Upper lobe of left lung (tissue), 6 donors: ENCODE measurements at places on chromosomes 5 and 9. TPM values are rescaled to one million over a fixed set of nuclear protein-coding genes. Genes with fewer than 3 reads are reported as not detected.
A peak's percentile ranks its signal among the peaks of the same experiment; 100 is the strongest.

DNA sequence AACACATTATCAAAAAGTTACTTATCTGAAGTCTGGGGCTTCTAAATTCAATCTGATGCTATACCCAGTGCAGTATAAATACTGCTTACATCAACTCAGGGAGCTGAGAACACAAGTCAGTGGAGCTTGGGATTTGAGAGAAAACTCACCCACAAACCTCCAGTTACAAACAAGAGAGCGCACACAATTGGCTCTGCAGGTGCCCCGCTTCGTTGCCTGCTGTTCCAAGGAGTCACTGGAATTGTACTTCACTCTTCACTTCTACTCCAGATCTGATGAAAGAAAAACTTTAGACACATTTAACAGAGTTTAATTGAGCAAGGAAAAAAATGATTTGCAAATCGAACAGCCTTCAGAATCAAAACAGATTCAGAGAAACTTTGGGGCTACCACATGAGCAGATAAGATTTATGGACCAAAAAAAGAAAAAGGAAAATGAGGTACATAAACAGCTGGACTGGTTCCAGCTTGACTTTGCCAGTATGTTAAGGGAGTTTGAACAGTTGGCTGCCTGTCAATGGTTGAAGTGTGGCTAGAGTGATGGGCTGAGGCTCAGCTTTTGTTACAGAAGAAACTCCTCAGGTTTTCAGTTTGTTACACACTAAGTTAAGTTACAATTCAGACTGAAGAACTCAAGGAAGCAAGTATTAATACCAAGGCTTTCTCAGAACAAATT is 156.6 kb downstream of the AOPEP start:
- no peaks in the 10 kb centered on the region for H3K36me3 ChIP-seq
- H3K4me3 ChIP-seq, result no peak overlapping the region
- peaks cover 29% of the 10 kb centered on the region for H3K4me1 ChIP-seq
- no peak for DNase-seq
- peak overlapping the region; percentile 61 for H3K27ac ChIP-seq
- no peaks in the 10 kb centered on the region for H3K27me3 ChIP-seq

GRCh38 chr9:76294301-76294700 is 99.9 kb downstream of the RFK start:
- H3K27me3 ChIP-seq, result no peaks in the 10 kb centered on the region
- no peak overlapping the region for H3K27ac ChIP-seq
- no peak overlapping the region for H3K4me3 ChIP-seq

DNA sequence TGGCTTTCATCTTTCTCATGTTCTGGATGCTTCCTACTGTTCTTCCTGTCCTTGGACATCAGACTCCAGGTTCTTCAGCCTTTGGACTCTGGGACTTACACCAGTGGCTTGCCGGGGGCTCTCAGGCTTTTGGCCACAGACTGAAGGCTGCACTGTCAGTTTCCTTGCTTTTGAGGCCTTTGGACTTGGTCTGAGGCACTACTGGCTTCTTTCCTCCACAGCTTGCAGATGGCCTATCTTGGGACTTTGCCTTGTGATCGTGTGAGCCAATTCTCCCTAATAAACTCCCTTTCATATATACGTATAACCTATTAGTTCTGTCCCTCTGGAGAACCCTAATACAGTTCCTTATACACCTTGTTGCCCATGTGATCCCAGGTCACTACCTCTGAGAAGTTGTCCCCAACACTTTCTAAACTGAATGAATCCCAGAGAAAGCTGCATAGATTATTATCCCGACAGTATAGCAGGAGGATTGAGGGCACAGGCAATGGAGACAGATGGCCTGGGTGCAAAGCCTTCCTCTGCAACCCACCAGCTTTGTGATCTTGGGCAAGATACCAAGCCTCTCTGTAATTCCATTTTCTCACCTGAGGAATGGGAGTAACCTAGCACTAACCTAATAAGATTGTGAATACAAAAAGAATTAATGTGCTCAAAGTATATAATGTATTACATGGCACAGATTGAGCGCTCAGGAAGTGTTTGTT is 449.6 kb upstream of the BRINP1 start:
- no peak for DNase-seq
- H3K36me3 ChIP-seq, result no peaks in the 10 kb centered on the region
- H3K4me3 ChIP-seq, result no peak overlapping the region
- no peak overlapping the region for H3K27ac ChIP-seq
- no peaks in the 10 kb centered on the region for H3K27me3 ChIP-seq
- no peaks in the 10 kb centered on the region for H3K4me1 ChIP-seq

DNA sequence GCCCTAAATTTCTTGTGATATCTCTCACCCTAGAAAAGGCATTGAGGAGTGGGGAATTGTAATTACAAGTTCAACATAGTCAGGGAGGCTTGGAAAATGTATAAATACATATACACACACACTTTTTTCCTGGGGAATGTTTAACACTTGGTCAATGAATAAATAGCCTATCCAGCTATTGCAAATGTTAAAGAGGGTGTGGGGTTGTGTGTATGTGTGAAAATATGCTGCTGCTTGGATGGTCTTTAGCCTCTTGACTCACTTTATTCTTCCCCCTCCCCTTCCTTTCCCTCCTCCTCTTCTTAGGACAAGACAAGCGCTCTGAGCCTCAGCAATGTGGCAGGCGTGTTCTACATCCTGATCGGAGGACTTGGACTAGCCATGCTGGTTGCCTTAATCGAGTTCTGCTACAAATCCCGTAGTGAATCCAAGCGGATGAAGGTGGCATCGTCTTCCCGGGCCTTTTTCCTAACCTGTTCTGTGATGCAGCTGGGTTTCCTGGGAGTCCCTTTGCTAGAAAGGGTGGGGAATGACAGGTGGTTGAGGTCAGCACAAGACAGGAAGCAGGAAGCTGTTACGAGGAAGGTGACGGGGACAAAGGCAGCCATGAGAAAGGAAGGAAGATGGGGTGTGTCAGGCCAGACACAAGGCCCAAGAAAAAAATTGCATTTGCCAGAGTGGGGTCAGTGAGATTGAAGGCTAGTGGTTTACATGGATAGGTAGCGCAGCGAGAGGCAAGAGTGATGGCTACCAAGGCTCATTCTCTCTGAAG is 236.5 kb downstream of the FAM114A2 start:
- no peaks in the 10 kb centered on the region for H3K36me3 ChIP-seq
- no peaks in the 10 kb centered on the region for H3K27me3 ChIP-seq
- no peak overlapping the region for H3K4me3 ChIP-seq
- no peaks in the 10 kb centered on the region for H3K4me1 ChIP-seq

DNA sequence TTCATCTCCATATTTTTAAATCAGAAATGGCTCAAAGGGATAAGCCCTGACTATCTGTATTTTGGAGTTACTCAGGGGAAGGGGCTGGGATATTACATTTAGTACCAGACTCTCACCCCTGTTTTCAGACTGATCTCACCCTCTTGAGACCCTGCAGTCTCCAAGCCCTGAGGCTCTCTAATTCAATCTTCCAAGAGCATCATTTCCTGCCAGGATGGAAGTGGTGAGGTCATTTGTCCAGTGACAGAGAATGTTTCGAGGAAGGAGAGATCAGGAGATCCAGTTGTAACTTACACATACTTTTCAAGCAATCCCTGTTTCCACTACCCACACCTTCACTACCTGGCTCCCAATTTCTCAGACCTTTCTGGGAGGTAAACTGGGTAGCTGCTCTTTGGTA is 295.5 kb upstream of the EFNA5 start:
- no peak overlapping the region for H3K4me3 ChIP-seq
- H3K4me1 ChIP-seq, result no peaks in the 10 kb centered on the region
- no peak for DNase-seq
- H3K27me3 ChIP-seq, result no peaks in the 10 kb centered on the region
- no peak overlapping the region for H3K27ac ChIP-seq

DNA sequence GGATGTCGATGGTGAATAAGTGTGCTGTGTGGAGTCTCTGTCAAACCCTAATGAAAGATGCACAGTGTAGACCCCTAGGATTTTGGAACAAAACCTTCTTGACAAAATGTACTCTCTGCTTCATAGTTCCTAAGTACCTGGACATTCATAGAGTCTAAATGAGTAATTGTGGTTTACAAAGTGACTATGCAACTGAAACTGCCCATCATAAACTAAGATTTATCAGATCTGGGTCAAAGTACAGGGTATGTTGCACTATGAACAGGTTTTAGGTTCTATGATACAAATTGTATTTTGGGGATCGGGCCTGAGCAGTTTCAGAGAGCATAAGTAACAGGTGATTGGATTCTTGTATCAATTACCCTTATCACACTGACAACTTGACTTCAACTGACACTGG is 79.4 kb downstream of the LURAP1L start:
- H3K27ac ChIP-seq, result no peak overlapping the region
- no peak for DNase-seq
- H3K4me1 ChIP-seq, result no peaks in the 10 kb centered on the region
- H3K27me3 ChIP-seq, result no peaks in the 10 kb centered on the region

GRCh38 chr9:32251539-32251938 is 132.9 kb upstream of the ACO1 start:
- H3K4me3 ChIP-seq, result no peak overlapping the region
- no peaks in the 10 kb centered on the region for H3K36me3 ChIP-seq
- H3K4me1 ChIP-seq, result no peaks in the 10 kb centered on the region
- peak; percentile 25 for DNase-seq
- H3K27me3 ChIP-seq, result no peaks in the 10 kb centered on the region

DNA sequence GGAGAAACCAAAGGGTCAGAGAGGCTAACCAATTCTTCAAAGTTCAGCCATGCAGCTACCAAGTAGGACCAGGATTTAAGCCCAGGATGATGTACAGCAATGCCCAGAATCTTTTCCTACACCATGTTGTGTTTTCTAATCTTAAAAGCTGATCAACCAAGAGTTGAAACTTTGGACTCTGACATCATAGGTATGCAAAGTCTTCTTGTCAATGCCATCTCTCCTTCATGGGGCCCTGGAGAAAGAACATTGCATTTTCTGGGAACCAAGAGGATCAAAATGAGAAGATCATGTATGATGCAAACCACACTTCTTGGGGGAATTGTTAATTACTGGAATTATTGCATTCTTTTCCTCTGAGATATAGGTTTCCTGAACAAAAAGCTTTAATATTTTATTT is 54.4 kb upstream of the XPA start:
- no peaks in the 10 kb centered on the region for H3K36me3 ChIP-seq
- H3K4me1 ChIP-seq, result no peaks in the 10 kb centered on the region
- H3K27ac ChIP-seq, result no peak overlapping the region
- DNase-seq, result no peak
- H3K27me3 ChIP-seq, result no peaks in the 10 kb centered on the region

- H3K4me1 ChIP-seq, result peaks cover 4% of the 10 kb centered on the region
- no peak overlapping the region for H3K4me3 ChIP-seq
- no peaks in the 10 kb centered on the region for H3K36me3 ChIP-seq
Measured at GRCh38 chr9:109328978-109329637, 8.2 kb upstream of the EPB41L4B start.

- no peaks in the 10 kb centered on the region for H3K4me1 ChIP-seq
- H3K27ac ChIP-seq, result no peak overlapping the region
- H3K4me3 ChIP-seq, result no peak overlapping the region
- H3K27me3 ChIP-seq, result no peaks in the 10 kb centered on the region
- DNase-seq, result no peak
Measured at GRCh38 chr9:94663140-94663539, 23.8 kb upstream of the FBP1 start.

DNA sequence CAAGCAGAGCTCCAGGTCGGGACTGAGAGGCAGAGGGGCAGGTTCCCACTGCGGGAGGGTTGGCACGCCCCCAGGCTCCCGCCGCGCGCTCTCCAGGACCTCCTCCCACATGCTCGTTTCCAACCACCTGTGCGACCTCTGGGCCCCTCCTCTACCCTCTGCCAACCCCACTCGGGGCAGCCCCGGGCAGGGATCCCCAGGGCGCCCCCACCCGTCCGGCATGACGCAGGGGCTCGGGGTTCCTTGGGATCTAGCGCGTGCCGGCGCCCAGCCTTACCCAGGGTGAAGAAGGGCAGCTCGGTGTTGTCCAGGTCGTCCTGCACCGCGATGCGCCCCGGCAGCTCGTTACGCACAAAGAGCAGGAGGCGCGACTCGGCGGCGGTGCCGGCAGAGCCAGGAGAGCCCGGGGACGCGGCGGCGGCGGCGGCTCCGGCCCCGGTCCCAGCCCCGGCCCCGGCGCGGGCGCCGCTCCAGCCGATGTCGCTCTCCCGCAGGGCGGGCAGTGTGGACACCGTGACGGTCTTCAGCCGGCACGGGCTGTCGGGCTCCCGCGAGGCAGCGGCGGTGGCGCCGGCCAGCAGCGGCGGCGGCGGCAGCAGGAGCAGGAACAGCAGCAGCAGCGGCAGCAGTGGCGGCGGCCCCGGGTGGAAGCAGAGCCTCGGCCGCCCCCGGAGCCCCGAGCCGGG is 494 bp downstream of the ASTN2 start:
- no peaks in the 10 kb centered on the region for H3K36me3 ChIP-seq
- peaks cover 13% of the 10 kb centered on the region for H3K4me1 ChIP-seq
- H3K27ac ChIP-seq, result no peak overlapping the region
- no peak for DNase-seq

- H3K4me1 ChIP-seq, result no peaks in the 10 kb centered on the region
- DNase-seq, result no peak
- H3K27ac ChIP-seq, result no peak overlapping the region
Measured at GRCh38 chr9:100150214-100150613, 51.2 kb downstream of the INVS start.

- H3K27ac ChIP-seq, result no peak overlapping the region
- no peak for DNase-seq
- no peaks in the 10 kb centered on the region for H3K27me3 ChIP-seq
- no peaks in the 10 kb centered on the region for H3K4me1 ChIP-seq
- H3K36me3 ChIP-seq, result no peaks in the 10 kb centered on the region
Measured at GRCh38 chr5:144971108-144971850, 800.6 kb downstream of the KCTD16 start.

- no peaks in the 10 kb centered on the region for H3K36me3 ChIP-seq
- no peak for DNase-seq
Measured at GRCh38 chr5:82584631-82585030, 306.5 kb upstream of the RPS23 start.

DNA sequence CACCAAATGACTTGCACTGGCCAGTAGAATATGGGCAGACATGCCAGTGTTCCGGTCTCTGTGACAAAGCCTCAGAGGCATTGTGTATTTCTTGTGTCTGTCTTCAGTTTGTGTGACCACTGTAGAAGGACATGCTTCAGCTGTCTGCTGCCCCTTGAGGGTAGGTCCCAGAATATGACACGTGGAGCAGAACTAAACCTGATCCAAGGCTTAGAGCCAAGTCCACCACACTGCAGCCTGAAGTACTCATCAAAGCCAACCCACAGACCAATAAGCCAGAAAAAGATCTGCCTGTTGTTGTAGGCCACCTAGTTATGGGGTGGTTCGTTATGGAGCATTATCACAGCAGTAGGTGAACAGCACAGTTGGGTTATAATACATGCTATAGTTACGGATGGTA is 468.9 kb downstream of the PSAT1 start:
- no peak overlapping the region for H3K27ac ChIP-seq
- no peak overlapping the region for H3K4me3 ChIP-seq
- no peaks in the 10 kb centered on the region for H3K27me3 ChIP-seq
- no peak for DNase-seq
- no peaks in the 10 kb centered on the region for H3K36me3 ChIP-seq

GRCh38 chr5:141211-141610 is 49.2 kb downstream of the PLEKHG4B start:
- no peak overlapping the region for H3K4me3 ChIP-seq
- no peaks in the 10 kb centered on the region for H3K4me1 ChIP-seq
- no peak overlapping the region for H3K27ac ChIP-seq

Gene OLFM1
- total RNA-seq, result 19.3 TPM

Gene FGF18
- 4.6 TPM for total RNA-seq

Gene PCDHB15
- total RNA-seq, result 3.3 TPM

Gene WDR31
- 2.9 TPM for total RNA-seq

Gene NR5A1
- total RNA-seq, result not detected

Gene ANXA1
- total RNA-seq, result 420 TPM
